Hematopoietic multipotent progenitor cell treated with erythropoietin and hydrocortisone succinate and interleukin-3 and kit ligand, for 17 days (in vitro differentiated cells): ENCODE measurements at places on chromosomes 5 and 9.

- no peak for DNase-seq
These were observed 117.9 kb downstream of the ANXA1 start for GRCh38 chr9:73269430-73270101.

DNA sequence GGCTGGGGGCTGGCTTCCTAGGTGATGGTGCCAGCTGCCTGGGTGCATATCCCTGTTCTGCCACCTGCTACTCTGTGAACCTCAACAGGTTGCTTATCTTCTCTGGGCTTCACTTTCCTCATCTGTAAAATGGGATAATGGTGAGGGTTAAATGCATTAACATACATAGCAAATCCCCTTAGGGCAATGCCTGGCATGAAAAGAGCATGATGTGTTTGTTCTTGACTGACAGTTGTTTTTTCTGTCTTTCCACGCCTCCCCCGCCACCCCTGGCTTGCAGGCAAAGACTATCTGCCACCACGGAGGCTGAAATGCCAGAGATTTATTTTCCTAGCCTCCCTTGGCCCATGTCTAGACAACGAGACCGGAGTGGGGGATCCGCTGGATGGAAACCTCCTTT lies 280.5 kb downstream of the NSG2 start:
- no peak for DNase-seq

DNA sequence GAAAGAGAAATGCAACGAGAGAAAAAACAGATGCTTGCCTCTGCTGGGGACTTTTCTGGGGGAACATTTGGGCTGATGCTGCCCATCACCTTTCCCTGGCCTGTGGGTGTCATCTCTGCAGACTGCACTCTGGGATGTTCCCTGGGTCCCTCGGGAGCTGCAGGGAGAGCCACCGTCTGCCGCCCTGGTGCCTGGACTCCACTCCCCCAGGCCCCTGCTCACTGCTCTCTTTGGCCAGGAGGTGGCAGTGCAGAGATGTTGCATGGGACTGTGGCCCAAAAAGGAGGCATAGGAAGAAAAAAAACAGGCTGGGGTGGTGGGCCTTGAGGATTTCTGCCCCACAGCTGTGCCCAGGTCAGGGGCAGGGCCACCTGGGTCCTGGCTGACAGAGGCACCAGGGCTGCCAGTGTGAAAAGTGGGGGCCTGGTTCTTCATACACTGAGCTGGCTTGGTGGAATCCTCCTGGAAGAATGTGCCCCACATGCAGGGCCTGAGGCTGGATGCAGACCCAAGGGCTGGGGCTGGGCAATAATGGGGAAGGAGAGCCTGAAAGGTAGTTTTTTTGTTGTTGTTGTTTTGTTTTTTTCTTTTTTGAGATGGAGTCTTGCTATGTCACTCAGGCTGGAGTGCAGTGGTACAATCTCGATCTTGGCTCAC lies 353.6 kb downstream of the SLIT3 start:
- DNase-seq = peak; percentile 68

DNA sequence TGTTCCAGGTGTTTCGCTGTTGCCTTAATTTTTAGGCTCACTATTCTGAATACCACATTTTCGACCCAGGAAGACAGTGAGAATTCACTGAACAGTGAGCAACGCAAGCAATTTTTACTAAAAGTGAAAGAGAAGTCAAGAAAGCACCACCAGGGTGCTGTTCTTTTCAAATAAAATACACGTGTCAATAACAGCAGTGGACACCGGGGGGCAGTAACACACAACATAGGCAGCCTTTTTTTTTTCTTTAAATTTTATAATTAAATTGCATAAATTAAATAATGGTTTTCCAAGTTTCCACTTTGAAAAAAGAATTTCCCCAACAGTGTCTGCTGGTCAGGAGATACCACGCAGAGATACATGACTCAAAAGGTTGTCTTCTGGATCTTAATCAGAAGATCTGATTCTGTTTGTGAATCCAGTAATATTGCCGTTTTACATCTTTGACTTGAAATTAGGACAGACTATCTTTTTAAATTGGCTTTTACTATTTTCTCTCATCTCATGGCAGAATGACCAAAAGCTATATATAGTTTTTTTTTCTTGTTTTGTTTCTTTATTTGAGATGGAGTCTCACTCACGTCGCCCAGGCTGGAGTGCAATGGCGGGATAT lies 47.1 kb upstream of the SH3GL2 start:
- no peak for DNase-seq

DNA sequence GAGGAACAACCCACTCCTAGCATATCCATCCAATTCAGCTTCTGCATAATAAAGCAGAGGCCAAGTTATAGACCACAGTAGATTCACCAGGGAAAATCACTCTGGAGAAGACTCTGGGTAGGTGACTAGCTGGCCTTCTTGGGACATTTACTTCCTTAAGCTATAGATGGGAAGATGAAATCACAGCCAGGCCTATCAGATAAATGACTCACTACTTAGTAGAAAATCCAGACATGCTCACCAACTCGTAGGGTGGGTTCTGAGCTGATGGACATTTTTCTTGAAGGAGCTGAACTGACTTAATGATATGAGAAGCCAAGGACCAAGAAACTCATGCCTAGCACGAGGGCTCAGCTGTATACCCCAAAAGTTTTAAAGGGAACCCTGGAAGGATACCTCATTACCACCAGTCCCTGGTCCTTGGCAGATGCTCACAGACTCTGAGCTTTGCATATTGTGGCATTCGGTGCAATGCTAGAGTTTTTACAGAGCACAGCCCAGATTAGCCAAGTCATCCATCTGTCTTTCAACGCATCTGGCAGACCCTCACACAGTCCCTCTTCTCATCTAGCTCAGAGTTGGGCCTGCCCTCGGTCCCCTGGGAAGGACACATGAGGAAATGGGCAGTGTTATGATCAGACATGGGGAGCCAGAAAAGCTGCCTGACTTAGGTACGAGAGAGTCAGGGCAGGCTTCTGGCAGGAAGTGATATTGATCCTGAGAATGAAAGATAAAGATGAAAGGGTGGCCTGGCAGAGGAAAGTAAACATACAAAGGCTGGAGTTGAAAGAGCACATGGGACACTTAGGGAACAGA lies 15.0 kb downstream of the ACSL6 start:
- DNase-seq = peak; percentile 83

GRCh38 chr9:135100241-135100681 lies 12.8 kb downstream of the OLFM1 start:
- no peak for DNase-seq

GRCh38 chr5:151772846-151773561 lies 1.2 kb downstream of the G3BP1 start:
- no peak for DNase-seq

- DNase-seq = no peak
These were observed 133.0 kb upstream of the IQGAP2 start for GRCh38 chr5:76269932-76270610.

DNA sequence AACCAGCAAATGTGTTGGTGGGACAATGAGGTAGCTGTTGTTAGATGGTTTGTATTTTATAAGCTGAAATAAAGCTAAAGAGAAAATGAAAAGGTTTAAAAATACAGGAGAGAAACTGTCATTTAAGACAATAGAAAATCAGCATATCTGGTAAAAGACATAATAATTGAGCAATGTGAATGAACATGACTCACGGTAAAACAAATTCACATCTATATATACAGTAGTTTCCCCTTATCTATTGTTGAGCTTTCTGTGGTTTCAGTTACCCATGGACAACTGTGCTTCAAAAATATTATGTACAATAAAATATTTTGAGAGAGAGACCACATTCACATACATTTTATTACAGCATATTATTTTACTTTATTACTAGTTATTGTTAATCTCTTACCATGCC lies 1649.8 kb downstream of the EFNA5 start:
- DNase-seq = no peak

DNA sequence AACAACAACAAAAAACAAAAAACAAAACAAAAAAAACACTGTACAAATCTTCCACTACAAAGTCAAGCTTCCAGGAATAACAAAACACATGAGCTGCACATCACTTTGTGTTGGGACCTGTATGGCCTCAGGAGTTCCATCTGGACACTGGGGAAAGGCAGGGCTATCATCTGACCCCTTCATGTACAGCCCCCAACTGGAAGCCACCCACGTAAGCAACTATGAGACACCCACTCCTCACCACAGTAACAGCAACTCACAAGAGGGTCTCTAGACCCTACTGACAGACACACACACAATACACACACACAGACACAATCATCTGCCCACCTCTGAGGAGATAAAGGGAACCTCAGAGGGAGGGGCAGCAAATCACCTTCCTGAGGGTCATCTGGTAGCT lies 81.7 kb upstream of the LRRTM2 start:
- no peak for DNase-seq
